NCI-H1930 (cell line): ENCODE measurements at places on chromosomes 1 and 21.

- DNase-seq = no peak
These were observed 38.9 kb downstream of the ALG14 start for GRCh38 chr1:95033843-95034242.

GRCh38 chr21:41926117-41926806 lies 27.6 kb downstream of the C2CD2 start:
- no peak for DNase-seq

GRCh38 chr1:112508278-112509004 lies at the start of gene WNT2B:
Gene WNT2B (plus strand): TSS chr1:112508965. CDS start chr1:112509263, 298 bp downstream.
- peak; percentile 20 for DNase-seq

DNA sequence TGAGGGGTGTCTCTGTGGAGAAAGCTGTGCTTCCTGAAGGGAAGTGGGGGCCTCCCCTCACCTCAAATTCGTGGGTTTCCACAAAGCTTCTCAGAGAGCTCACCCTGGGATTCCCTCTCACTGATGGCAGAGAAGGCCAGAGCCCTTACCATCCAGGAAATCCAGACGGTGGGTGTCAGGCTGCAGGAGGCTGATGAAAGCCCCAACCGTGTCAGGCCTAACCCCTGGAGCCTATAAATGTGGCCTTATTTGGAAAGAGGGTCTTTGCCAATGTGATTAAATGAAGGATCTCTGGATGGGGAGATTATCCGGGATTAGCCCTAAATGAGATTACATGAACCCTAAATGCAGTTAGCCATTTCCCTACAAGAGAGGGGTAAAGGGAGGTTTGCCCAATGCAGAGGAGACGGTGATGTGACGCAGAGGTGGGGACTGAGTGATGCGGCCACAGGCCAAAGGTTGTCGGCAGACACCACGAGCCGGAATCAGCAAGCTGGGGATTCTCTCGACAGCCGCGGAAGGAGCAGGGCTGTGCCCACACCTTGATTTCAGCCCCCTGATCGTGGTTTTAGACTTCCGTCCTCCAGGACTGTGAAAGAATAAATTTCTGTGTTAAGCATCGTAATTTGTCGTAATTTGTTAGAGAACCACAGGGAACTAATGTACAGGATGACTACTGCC lies 82.6 kb downstream of the TOMM20 start:
- DNase-seq = no peak

DNA sequence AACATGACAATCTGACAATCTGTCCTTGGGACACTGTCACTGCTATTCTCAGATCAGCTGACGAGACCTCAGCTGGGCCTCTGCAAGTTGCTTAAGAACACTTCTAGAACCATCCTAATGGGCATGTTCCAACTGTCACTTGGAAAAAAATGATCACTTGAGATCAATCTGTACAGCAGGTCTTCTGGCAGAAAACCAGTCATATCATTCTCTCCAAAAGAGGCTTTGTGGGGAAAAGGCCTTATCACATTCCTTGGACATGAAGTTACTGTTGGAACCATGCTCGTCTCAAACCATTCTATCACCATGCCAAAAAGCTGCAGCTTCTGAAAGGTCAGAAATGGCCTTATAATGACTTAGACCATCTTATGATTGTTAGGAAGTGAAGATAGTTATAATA lies 744.2 kb downstream of the USP25 start:
- DNase-seq = no peak

- DNase-seq = no peak
These were observed 70.4 kb upstream of the SAMSN1 start for GRCh38 chr21:14616380-14617039.

GRCh38 chr1:44587796-44588460 lies 86.4 kb downstream of the TMEM53 start:
- no peak for DNase-seq

DNA sequence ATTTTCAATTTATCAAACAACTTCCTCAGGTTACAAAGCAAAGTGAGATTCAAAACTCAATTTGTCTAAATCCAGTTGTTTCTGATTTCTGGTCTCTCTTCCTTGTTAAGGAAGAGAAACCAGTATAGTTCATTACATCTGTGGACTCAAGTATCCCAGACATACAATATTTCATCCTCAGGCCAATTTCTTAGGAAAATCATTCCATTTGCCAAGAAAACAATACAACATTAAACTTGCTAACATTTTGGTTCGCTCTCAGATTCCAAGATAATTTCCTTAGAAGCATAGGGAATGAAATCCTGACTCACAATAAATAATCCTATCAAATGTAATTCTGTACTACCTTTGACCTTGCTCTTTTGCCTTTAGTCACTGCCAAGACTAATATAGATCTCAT lies 11.2 kb upstream of the TTLL7 start:
- no peak for DNase-seq

- no peak for DNase-seq
These were observed 62.1 kb downstream of the FH start for GRCh38 chr1:241457421-241457820.

DNA sequence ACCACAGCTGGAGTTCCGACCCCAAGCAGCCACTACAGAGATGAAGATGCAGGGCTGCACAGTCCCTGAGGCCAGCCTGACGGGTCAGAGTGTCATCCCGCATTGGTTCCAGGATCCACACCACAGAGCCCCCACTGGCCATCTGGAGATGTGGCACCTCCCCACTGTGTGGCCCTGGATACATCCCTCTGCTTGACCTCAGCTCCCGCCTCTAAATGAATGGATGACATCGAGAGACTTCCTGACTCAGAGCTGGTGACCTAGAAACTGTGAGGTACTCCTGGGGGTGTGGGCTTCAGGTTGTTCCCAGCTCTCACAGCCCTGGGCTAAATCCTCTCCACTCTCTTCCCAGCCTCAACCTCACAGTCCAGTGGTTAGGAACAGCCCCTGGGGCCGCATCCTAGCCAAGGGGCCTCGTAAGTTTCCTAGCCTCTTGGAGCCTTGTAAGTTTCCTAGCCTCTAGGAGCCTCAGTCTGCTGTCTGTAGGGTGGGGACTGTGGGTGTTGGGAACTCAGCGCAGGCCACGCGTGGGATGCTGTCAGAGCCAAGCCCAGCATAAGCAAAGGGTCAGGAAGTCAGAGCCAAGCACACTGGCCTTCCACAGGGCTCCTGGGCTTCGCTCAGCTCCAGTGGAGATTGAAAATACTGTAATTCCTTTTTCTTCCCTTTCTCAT lies 87.5 kb upstream of the RUNX3 start:
- no peak for DNase-seq

GRCh38 chr1:90579212-90579802 lies 137.8 kb downstream of the BARHL2 start:
- DNase-seq = no peak

- DNase-seq = no peak
These were observed 122.1 kb downstream of the UBR4 start for GRCh38 chr1:19087737-19088594.

- no peak for DNase-seq
These were observed 144.1 kb downstream of the PCP4 start for GRCh38 chr21:40011371-40011770.

DNA sequence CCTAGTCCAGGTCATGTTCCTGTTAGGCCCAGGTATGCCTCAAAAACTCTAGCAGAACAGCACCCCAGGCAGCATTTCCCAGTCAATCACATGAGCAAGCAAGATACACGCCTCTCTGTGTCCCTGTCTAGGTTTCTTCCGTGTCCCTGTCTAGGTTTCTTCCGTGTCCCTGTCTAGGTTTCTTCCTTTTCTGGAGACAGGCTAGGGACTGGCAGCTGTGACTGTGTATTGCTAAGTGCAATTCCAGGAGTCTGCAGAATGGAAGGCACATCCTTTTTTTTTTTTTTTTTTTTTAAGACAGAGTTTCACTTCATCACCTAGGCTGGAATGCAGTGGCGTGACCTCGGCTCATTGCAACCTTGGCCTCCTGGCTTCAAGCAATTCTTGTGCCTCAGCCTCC lies 77.6 kb downstream of the SETD4 start:
- DNase-seq = no peak
